ENCODE measurements at places on chromosomes 11 and 22.
A peak's percentile ranks its signal among the peaks of the same experiment; 100 is the strongest.

DNA sequence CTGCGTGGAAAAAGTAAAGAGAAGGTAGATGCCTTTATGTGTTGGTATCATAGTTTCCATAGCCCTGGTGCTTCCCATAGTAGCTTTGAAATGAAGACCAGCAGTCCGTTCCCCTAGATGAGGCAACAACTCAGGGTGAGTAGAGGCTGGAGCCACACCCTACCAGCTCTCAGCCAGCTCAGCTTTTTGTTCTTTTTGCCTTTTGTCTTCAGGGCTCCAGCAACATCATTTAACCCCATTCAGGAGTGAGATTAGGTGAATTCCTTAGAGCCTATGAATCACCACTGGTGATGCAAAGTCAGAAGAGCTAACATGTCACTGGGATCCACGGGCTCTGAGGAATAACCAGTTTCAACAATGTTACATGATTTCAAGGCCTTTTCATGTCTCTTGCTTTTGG, 14.0 kb upstream of the SESN3 start:
- no peaks in the 10 kb centered on the region for H3K27me3 ChIP-seq
- no peak overlapping the region for H3K27ac ChIP-seq
- H3K36me3 ChIP-seq: no peaks in the 10 kb centered on the region
- H3K4me3 ChIP-seq: no peak overlapping the region
- DNase-seq: no peak

GRCh38 chr11:120642196-120642894, 130.8 kb downstream of the GRIK4 start:
- no peak overlapping the region for H3K27ac ChIP-seq
- no peaks in the 10 kb centered on the region for H3K36me3 ChIP-seq
- no peaks in the 10 kb centered on the region for H3K4me1 ChIP-seq
- H3K27me3 ChIP-seq: no peaks in the 10 kb centered on the region
- no peak for DNase-seq

DNA sequence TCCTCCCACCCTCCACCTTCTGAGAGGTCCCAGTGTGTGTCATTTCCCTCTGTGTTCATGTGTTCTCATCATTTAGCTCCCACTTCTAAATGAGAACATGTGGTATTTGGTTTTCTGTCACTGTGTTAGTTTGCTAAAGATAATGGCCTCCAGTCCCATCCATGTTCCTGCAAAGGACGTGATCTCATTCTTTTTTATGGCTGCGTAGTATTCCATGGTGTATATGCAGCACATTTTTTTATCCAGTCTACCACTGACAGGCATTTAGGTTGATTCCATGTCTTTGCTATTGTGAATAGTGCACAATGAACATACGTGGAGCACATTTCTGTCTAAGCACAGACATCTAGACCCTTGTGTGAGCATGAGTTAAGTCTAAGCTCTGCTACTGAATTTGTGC, 5.7 kb downstream of the CD3E start:
- H3K36me3 ChIP-seq: peaks cover 49% of the 10 kb centered on the region
- H3K4me3 ChIP-seq: no peak overlapping the region
- H3K27ac ChIP-seq: no peak overlapping the region
- H3K27me3 ChIP-seq: no peaks in the 10 kb centered on the region
- no peak for DNase-seq

DNA sequence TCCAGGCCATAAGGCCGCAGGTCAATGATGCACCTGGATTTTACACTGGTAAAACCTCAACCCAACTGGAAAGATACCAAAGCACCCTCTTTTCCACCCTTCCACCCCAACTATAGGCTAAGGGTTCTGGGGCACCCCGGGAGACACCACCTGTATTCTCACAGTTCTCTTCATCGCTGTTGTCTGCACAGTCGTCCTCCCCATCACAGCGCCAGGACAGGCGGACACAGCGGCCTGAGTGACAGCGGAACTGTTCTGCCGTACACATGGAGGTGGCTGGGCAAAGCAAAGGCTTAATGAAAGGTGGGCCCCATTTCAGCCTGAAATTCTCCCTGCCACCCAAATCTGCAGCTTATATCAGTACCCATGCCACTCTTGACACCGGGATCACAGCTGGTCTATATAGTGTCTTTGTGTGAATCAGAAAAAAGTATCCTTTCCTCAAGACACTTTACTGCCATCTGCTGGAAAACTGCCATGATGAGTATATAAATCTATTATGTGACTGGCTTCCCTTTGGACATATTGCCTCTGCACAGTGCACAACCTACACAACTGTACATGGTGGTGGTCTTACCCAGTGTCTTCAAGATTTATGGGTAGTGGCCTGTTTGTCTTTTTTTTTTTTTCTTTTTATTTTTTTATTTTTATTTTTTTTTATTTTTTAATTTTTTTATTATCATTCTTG, 21.5 kb downstream of the LRP4 start:
- DNase-seq: no peak
- H3K36me3 ChIP-seq: no peaks in the 10 kb centered on the region
- H3K4me3 ChIP-seq: no peak overlapping the region
- H3K27me3 ChIP-seq: no peaks in the 10 kb centered on the region

DNA sequence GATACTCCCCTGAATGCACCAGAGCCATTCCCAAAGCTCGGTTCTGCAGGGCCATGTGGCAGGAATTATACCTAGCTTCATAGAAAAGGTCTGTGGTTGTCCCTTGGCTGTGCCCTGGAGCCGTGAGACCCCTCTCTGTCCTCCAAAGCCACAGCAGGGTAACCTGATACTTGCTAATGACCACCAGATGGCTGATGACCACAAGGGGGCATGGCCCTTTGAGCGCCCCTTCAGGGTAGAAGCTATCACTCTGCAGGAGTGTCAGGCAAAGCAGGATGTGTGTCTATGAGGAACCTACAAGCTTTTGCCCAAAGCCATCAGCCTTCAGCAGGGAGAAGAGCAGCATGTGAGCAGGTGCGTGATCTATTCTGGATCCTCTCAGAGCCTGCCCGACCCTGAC, 95.3 kb downstream of the NTM start:
- no peaks in the 10 kb centered on the region for H3K4me1 ChIP-seq
- no peak overlapping the region for H3K27ac ChIP-seq
- no peak for DNase-seq
- no peaks in the 10 kb centered on the region for H3K27me3 ChIP-seq
- H3K4me3 ChIP-seq: no peak overlapping the region
- H3K36me3 ChIP-seq: no peaks in the 10 kb centered on the region

DNA sequence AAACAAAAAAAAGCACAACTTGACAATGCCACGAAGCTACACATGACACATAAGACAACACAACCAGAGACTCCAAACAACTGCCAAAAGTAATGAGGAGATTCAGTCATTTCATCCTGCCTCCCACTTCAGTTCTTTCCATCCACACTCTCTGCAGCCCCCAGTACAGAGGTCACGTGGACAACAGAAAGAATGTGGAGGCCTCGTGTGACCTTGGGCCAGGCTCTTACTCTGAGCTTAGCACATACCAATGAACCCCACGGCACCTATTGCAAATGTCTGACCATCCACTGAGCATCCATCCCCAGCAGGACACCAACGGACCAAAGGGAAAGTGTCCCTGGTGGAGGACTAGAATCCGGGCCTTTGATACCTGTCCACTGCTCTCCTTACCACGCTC, 12.5 kb downstream of the CBX7 start:
- peaks cover 9% of the 10 kb centered on the region for H3K4me1 ChIP-seq
- DNase-seq: no peak
- H3K27ac ChIP-seq: no peak overlapping the region
- no peaks in the 10 kb centered on the region for H3K36me3 ChIP-seq
- H3K27me3 ChIP-seq: no peaks in the 10 kb centered on the region
- H3K4me3 ChIP-seq: no peak overlapping the region

DNA sequence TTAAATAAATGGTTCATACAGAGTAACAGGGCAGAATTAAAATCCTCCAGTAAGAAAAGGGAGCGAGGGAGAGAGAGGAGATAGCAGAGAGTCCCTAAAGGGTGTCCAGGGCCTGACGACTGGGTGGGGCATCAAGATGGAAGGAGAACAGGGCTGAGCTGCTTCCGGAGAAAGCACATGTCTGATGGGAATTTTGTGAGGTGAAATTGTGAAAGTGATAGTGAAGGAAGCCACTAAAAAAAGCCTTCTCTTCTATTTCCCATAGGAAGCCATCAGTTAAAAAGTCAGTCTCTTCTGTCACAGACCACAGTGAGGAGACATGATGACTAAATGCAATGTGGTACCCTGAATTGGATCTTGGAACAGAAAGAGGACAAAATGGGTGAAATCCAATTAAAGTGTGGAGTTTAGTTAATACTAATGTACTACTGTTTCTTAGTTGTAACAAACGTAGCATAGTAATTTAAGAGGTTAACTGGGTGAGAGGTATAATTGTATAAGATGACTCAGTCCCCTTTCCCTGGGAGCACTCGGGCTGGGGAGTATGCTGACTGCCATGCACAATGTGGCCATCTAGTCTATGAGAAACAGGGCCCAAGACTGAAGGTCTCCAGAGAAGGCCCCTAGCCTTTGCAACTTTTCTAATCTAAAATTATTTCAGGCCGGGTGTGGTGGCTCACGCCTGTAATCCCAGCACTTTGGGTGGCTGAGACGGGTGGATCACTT, 29.5 kb upstream of the FCHSD2 start:
- H3K36me3 ChIP-seq: no peaks in the 10 kb centered on the region
- no peak overlapping the region for H3K27ac ChIP-seq
- H3K4me3 ChIP-seq: no peak overlapping the region
- no peak for DNase-seq
- H3K4me1 ChIP-seq: no peaks in the 10 kb centered on the region
- no peaks in the 10 kb centered on the region for H3K27me3 ChIP-seq

- no peaks in the 10 kb centered on the region for H3K27me3 ChIP-seq
- DNase-seq: no peak
- H3K27ac ChIP-seq: peak overlapping the region; percentile 76
- peak overlapping the region; percentile 37 for H3K4me3 ChIP-seq
These were observed 5.9 kb upstream of the IFITM3 start for GRCh38 chr11:326592-326841.

GRCh38 chr11:8813658-8814057, 97.3 kb upstream of the AKIP1 start:
- H3K27me3 ChIP-seq: no peaks in the 10 kb centered on the region
- H3K4me3 ChIP-seq: no peak overlapping the region
- DNase-seq: peak; percentile 4
- no peaks in the 10 kb centered on the region for H3K36me3 ChIP-seq
- H3K4me1 ChIP-seq: peaks cover 7% of the 10 kb centered on the region

DNA sequence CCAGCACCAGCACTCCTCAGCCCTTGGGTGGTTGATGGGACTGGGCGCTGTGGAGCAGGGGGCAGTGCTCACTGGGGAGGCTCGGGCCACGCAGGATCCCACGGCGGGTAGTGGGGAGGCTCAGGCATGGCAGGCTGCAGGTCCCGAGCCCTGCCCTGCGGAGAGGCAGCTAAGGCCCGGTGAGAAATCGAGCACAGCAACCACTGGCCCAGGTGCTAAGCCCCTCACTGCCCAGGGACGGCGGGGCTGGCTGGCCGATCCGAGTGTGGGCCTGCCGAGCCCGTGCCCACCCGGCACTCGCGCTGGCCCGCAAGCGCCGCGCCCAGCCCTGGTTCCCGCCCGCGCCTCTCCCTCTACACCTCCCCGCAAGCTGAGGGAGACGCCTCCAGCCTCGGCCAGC, 56.0 kb upstream of the ZNF195 start:
- H3K27me3 ChIP-seq: no peaks in the 10 kb centered on the region
- H3K4me1 ChIP-seq: no peaks in the 10 kb centered on the region
- H3K4me3 ChIP-seq: no peak overlapping the region
- no peak overlapping the region for H3K27ac ChIP-seq
